Hippocampal formation (tissue), 2 donors: ENCODE measurements at places on chromosomes 6 and 20.

DNA sequence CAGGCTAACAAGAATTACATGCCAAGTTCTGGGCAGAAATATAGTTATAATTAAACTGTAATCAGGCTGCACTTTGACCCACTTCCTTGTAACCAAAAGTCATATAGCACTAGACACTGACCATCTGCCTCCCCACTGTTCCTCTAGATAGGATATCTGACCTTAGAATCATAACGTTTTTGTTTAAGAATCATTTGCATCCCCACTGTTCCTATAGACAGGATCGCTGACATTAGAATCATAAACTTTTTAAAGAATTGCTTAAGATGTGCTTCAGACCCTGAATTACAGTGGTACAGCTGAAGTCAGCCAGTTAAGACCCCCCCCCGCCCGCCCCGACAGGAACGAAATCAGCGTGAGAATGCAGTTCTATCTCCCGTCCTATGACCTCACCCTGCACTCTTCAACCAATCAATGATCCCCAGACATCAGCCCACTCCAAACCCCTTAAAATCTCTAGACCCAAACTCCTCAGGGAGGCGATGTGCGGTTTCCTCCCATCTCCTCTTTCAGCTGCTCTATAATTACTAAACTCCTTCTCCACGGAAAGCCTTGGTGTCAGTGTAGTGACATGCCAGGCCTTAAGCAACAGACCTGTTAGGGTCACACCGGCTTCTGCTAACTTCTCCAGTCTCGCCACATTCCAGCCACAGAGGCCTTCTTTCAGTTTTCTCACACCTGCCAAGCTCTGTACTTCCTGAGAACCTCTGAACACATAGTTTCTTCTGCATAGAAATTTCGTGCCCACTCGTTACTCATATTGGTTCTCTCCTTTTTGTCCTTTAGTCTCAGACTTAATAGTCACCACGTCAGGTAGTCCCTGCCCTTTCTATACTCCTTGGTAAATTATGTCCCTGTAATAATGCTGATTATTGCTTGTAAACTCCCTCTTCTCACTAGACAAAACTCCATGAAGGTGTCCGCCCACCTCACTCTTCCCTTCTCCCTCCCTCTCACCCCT is 93.5 kb downstream of the DTNBP1 start:
- DNase-seq = no peak

DNA sequence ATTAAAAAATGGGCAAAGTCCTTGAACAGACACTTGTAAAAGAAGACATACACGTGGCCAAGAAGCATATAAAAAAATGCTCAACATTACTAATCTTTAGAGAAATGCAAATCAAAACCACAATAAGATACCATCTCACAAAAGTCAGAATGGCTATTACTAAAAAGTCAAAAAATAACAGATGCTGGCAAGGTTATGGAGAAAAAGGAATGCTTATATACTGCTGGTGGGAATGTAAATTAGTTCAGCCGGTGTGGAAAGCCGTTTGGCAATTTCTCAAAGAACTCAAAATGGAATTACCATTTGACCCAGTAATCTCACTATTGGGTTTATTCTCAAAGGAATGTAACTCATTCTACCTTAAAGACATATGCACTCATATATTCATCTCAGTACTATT is 166.6 kb downstream of the KHDC1L start:
- DNase-seq = no peak

- DNase-seq = no peak
Measured at GRCh38 chr6:57283911-57284455, 33.4 kb upstream of the PRIM2 start.

DNA sequence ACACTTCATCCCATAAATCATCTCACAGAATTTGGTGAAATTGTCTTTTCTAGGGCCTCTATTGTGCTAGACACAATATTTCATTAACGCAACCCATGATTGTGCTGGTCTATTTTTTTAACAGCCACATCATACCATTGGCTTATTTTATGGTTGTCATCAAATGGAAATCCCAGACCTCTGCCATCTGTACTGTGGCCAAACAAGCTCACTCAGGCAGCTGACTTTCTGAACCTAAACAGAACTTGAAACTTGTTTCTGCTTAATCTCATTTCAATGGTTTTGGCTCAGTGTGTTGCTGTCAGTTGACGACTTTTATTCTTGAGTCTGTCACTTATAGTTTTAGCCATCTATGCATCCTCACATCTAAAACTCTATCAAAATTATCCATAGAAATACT is 111.8 kb downstream of the HAO1 start:
- DNase-seq = no peak

- DNase-seq = no peak
Measured at GRCh38 chr6:116472706-116473105, 11.5 kb downstream of the CALHM6 start.

GRCh38 chr6:72959821-72960220 is 265.5 kb downstream of the KHDC1L start:
- no peak for DNase-seq
